Activated B cell treated with CpG ODN at 0.5 μM for 24 hours (primary cell): ENCODE measurements at places on chromosomes 11 and 22. TPM values are rescaled to one million over a fixed set of nuclear protein-coding genes. Genes with fewer than 3 reads are reported as not detected.

DNA sequence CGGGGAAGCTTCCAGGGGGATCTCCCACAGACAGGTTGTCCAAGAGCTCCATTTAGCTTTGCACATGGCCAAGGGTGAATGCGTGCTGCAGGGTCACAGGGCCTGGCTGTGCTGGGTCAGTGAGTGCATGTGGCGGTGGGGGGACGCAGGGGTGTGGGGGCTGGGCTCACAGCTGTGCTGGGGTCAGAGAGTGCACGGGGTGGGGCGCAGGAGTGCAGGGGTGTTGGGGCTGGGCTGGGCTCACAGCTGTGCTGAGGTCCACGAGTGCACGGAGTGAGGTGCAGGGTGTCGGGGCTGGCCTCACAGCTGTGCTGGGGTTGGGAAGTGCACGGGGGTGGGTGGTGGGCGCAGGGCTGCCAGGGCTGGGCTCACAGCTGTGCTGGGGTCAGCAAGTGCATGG is 557.7 kb downstream of the BRD1 start:
- H3K27ac ChIP-seq = no peak overlapping the region
- no peaks in the 10 kb centered on the region for H3K4me1 ChIP-seq
- peaks cover 20% of the 10 kb centered on the region for H3K27me3 ChIP-seq
- H3K36me3 ChIP-seq = no peaks in the 10 kb centered on the region

GRCh38 chr11:10181811-10182210 is 112.2 kb downstream of the SBF2 start:
- H3K4me1 ChIP-seq = no peaks in the 10 kb centered on the region
- no peak for DNase-seq
- no peak overlapping the region for H3K27ac ChIP-seq
- H3K4me3 ChIP-seq = no peak overlapping the region
- no peaks in the 10 kb centered on the region for H3K27me3 ChIP-seq

DNA sequence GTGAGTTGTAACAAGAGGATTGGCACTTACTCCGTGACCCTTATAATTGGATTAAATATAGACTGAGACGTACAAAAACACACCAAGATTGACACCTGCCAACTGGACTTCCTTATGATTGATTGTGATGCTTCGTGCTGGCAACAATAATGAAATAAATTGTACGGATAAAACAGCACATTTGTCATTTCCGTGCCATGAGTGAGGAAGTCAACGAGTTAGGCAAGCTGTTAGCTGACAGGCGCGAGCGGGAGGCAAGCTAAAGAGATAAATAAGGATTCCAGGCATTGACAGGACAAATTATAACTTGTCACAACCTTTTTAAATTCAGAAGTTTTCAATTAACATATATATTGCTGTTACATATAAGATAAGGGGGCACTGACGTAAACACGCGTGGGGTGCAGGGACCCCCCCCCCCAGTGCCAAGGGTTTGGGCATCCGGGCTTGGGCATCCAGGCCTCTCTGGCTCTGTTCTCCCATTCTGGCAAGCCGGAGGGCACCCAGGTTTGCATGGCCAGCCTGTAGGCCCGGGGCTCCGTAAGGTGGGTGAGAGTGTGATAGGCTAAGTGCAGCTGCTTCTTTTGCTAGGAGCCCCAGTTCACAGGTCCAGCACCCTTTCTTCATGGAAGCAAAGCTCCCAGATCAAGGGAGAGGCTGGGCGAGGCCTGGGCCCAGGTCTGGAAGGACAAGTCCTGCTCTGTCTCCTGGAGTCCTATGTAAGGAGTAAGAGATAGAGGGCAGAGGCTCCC is 11.2 kb upstream of the PAX6 start:
- H3K4me1 ChIP-seq = peaks cover 1% of the 10 kb centered on the region
- H3K27me3 ChIP-seq = peaks cover 64% of the 10 kb centered on the region
- no peak for DNase-seq
- H3K27ac ChIP-seq = no peak overlapping the region
- no peak overlapping the region for H3K4me3 ChIP-seq

- H3K27ac ChIP-seq = no peak overlapping the region
- no peak for DNase-seq
- H3K4me3 ChIP-seq = no peak overlapping the region
Measured at GRCh38 chr11:117219995-117220394, 11.9 kb downstream of the PCSK7 start.

- H3K27ac ChIP-seq = no peak overlapping the region
- no peak for DNase-seq
- H3K27me3 ChIP-seq = peaks cover 22% of the 10 kb centered on the region
- H3K4me3 ChIP-seq = no peak overlapping the region
Measured at GRCh38 chr22:37604875-37605274, 3.8 kb upstream of the GGA1 start.

Gene BATF2
- 0.07 and 0.24 TPM in 2 replicates for total RNA-seq

DNA sequence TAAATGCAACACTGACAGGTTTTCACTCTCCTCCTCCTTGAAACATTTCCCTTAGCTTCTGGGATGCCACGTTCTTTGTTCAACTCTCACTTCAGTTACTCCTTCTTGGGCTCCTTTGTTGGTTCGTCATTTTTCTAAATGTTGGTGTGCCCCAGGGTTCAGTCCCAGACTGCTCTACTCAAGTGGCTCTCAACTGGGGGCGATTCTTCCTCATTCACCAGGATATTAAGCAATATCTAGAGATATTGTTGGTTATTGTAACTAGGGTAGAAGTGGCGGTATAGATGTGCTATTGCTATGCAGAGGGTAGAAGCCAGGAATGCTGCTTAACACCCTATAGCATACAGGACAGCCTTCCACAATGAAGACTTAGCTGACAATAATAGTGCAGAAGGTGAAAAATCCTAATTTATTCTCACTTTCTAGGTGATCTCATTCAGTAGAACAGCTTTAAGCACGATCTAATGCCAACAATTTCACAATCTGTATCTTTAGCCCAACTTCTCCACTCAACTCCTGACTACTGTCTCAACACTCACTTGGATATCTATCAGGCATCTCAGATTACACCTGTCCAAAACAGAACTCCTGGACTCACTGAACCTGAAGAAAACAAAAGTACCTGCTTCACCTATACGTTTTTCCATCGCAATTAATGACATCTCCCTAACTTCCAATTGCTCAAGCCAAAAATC is 4.6 kb downstream of the NUP160 start:
- no peak overlapping the region for H3K27ac ChIP-seq
- no peak overlapping the region for H3K4me3 ChIP-seq
- DNase-seq = no peak
- no peaks in the 10 kb centered on the region for H3K27me3 ChIP-seq

Gene MUC2
- total RNA-seq = not detected in 2 replicates
